ENCODE measurements at places on chromosomes 13 and 19.

- peak; percentile 89 for DNase-seq
Measured at GRCh38 chr19:2274931-2275535, 6.9 kb downstream of the PEAK3 start.

- no peak for DNase-seq
Measured at GRCh38 chr19:52710538-52710937, 24.3 kb downstream of the ZNF611 start.

DNA sequence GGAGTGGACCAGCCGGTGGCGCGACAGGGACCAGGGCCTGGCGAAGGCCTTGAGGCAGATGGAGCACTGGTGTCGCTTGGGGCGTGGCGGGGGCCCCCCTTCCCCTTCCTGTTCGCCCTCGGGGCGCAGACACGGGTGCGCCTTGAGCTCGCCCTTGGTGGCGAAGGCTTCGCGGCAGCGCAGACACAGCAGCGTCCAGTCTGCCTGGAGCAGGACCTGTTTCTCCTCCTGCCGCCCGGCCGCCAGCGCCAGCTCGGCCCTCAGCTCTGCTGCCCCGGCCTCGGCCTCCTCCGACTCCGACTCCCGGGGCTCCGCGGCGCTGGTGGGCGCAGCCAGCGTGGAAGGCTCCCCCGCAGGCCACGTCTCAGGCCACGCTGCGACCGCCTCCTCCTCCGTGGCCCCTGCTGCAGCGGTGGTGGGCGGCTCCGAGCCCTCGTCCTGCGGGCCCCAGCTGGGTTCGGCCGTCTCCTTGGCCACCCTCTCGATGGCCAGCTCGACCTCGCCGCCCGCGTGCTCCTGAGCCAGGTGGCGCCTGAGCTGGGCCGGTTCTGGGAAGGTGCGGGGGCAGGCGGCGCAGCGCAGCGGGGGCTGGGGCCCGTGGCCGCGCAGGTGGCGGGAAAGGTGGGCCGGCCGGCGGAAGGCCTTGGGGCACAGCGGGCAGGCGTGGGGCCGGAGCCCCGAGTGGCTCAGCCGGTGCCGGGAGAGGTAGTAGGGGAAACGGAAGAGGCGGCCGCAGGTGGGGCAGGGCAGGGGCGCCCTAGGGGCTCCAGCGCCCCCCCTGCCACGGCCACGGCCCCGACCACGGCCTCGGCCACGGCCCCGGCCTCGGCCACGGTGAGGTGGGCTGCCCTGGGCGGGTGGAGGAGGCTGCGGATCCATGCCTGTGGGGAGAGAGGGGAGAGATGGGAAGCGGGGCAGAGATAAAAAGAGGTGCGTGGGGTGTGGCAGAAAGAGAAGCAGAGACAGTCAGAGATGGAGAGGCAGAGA is 1.6 kb downstream of the ZNF579 start:
- no peak for DNase-seq

GRCh38 chr13:44739120-44739519 is 163.0 kb upstream of the TSC22D1 start:
- DNase-seq: no peak

DNA sequence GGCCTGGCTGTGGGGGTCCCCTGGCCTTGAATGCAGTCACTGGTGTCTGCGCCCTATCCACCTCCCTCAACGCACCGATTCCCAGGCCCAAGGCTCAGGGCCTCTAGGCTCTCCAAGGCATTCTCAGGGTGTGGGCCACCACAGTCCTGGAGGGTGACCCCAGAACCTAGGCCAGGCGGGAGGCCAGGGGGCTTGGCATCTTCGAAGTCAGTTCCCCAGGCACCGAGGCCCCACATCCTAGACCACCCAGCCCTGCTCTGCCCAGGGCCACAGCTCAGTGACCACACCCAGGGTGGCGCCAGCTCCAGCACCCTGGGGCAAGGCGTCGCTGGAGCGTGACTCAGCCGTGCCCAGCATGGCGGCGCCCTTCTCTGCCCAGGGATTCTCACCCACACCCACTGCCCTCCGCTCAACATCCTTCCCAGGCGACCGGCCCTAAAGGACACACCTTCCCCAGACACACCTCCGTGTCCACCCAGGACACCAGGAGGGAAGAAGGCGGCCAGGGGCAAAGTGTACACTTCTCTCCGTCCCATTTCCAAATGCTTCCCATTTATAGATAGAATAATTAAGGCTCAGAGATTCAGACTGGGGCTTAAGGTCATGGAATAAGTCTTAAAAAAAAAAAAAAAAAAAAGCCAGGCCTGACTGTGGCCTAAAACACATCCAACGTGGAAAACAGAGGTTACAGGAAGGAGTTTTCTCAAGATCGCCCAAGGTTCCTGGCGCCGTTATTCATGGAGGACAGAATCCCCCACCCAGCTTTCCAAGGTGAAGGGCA is 36.4 kb upstream of the NANOS3 start:
- no peak for DNase-seq

DNA sequence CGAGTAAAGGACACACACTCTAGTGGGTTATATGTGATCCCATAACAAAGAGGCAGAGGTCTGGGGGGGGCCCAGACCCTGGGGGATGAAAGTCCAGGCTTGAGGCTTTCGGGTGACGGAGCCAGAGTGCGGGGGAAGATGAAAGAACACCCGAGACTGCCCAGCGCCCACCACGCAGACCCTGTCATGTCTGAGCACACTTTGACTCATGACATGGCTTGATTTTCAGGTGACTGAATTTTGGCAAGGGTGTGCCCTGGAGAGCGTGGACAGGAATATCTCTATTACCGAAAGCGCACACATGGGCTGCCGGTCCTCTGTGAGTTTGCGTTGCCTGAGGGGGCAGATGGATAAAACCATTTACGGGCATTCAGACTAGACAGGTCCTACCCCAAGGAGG is 192.0 kb upstream of the SOX1 start:
- no peak for DNase-seq

DNA sequence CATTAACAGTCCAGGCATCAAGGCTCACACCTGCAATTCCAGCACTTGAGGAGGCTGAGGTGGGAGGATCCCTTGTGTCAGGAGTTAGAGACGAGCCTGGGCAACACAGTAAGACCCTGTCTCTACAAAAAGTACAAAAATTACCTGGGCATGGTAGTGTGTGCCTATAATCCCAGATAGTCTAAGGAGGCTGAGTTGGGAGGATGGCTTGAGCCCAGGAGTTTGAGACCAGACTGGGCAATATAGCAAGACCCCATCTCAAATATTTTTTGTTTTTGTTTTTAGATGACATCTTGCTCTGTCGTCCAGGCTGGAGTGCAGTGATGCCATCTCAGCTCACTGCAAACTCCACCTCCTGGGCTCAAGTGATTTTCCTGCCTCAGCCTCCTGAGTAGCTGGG is 40.1 kb upstream of the ONECUT3 start:
- no peak for DNase-seq

- DNase-seq: no peak
Measured at GRCh38 chr13:24202215-24202614, 41.7 kb downstream of the SPATA13 start.

DNA sequence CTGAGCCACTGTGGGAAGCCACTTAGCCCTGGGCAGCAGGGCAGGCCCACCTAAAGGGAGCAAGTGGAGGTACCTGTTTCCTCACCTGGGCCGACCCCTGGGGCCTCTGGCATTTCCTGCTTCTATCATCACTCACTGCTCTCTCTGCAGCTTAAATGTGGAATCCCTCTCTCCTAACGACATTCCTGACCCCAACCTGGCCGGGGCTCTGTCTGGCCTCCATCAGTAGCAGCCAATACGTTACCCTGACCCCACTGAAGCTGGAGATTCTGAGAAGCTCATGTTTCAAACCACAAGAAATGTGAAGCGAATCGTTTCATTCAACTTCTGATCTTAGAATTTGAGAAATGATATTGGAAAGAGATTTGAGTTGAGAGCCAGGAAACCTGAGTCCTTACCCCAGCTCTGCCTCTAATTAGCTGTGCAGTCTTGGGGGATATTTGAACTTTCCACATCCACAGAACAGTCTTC is 39.9 kb downstream of the DOCK9 start:
- DNase-seq: peak; percentile 40

DNA sequence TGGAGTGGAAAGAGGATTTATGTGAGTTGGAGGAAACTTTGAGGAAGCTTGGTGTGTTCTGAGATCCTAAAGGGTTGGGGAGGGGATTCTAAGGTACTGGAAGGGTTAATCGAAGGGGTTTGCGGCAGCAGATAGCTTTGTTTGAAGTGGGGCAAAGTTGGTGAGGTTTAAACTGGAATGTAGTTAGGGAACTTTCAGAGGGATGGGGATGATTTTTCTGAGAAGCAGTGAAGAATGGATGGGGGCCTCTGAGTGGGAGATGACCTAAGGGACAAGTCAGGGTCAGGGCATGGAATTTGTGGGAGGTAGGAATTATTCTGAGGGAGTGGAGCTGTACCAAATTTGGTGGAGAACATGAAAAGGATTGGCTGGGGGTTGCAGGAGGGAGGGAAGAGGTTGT is 3.9 kb downstream of the SAE1 start:
- DNase-seq: no peak

DNA sequence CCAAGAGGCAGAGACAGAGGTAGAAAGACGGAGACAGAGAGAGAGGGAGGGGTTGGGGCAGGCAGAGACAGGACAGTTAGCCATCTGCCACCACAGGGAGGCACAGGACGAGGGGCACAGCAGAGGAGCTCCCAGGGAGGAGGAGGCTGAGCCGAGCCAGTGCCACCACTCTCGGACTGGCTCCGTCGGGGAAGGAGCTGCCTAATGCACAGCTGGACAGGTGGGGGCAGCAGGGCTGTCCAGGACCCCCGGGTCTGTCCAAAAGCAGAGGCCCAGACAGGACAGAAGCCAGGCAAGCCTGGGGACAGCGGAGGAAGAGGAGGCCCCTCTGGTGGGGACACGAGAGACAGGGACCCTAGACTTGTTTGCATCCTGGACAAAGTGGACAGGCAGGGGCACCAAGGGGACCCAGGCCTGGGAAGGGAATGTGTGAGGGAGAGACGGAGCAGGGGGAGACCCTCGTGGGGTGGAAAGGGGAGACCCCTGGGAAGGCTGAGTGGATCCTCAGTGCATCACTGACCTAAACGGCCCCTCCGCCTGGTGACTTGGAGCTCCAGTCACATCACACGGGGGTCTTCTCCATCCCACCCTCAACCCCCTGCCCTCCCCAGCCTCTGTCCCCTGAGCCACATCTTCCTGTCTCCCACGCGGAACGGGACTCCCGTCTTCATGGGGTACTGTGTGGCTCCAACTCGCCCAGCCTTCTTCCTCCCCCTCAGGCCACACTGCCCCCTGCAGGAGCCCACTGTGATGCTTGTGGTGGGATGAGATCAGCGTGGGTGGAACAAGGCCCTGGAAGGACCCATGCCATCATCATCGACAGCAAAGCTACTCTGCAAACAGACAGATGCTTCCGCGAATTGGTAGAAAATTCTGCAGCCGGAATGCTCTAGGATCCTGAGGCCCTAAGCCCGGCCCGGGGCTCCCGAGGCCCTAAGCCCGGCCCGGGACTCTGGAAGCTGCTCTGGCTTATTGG is 915 bp downstream of the F10 start:
- DNase-seq: no peak

- no peak for DNase-seq
Measured at GRCh38 chr19:43447655-43448054, 17.8 kb downstream of the LYPD3 start.

GRCh38 chr19:4278010-4278409 is 1.1 kb upstream of the SHD start:
- no peak for DNase-seq

DNA sequence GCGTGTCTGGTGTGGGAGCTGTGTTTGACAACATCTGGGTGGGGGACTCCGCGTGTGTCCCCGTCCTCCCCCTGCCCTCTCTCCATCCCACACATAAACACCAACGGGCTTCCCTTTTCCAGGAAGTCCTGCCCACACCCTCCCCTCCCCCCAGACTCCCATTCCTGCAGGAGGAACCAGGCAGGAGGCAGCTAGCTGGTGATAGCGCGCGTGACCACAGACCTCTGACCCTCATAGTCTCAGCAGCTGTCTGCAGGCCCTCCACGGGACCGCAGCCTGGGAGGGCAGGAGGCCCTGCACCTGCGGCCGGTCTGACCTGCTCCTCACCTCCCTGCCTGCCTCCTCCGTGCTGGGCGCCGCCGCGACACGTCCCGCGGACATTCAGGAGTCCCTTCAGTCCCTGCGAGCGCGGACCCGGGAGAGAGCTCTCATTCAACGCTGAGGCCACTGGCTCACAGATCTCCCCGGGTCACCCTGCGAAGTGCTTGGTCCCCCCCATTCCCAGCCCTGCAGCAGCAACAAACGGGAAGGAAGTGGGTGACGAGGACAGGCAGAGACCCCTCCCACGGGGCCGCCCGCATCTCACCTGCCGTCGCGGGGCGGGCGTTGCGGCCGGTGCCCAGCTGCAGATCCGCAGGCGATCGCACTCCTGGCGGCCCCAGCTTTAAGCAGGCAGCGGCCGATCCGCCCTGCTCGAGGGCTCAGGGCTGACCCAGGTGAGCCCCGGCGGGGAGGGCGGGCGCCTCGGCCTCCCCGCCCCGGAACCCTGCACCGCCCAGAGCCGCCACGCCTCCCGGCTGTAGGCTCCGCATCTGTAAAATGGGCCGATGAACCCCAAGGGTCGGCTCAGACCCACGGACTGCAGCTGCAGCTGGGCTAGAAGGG is 1.1 kb upstream of the ACP5 start:
- peak; percentile 66 for DNase-seq

GRCh38 chr13:49597043-49597641 is 11.8 kb upstream of the RCBTB1 start:
- no peak for DNase-seq

- no peak for DNase-seq
Measured at GRCh38 chr19:56177564-56178243, 1.9 kb downstream of the GALP start.

- DNase-seq: no peak
Measured at GRCh38 chr13:46995874-46996273, 99.0 kb upstream of the HTR2A start.

DNA sequence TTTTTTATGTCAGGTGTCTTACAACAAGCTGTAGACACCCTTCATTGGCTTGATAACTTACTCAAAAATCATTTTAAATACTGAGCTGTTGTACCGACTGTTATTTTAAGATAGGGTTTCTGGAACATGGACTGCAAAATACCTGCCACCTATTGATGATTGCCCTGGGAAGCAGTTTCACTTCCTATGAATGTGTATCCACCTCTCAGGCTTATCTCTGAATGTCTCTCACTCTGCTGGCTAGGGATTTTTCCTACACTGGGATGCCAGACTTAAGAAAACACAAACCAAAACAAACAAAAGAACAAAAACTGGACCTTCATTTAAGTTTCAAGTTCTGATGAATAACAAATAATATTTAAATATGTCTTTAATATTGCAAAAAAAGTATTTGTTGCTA is 663.7 kb downstream of the EFNB2 start:
- DNase-seq: no peak

- no peak for DNase-seq
Measured at GRCh38 chr19:16859626-16860025, 29.2 kb upstream of the F2RL3 start.

- peak; percentile 87 for DNase-seq
Measured at GRCh38 chr19:50817941-50818858, 5.4 kb downstream of the KLK1 start.

- no peak for DNase-seq
Measured at GRCh38 chr13:24243302-24243701, 66.1 kb upstream of the C1QTNF9 start.

GRCh38 chr19:31626941-31627340 is 277.7 kb upstream of the TSHZ3 start:
- DNase-seq: no peak

All from eye (tissue), 1 donor.